ENCODE measurements at places on chromosomes 3 and 15.

GRCh38 chr15:89457086-89457485 lies 39.3 kb downstream of the RHCG start:
- DNase-seq = no peak

DNA sequence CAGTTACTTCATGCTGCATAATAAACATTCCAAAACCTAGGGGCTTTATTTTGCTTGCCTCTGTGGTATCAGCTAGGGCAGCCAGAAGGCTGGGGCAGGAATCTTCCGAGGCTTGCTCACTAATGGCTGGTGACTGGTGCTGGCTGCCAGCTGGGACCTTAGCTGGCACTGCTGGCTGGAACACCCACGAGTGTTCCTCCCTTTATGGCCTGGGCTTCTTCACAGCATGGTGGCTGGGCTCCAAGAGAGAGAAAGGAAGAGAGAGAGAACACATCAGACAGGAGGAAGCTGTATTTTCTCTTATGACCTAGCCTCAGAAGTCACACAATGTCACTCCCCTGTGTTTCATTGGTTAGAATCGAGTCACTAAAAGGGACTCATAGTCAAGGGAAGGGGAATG lies 23.9 kb upstream of the CDCP1 start:
- DNase-seq = no peak

DNA sequence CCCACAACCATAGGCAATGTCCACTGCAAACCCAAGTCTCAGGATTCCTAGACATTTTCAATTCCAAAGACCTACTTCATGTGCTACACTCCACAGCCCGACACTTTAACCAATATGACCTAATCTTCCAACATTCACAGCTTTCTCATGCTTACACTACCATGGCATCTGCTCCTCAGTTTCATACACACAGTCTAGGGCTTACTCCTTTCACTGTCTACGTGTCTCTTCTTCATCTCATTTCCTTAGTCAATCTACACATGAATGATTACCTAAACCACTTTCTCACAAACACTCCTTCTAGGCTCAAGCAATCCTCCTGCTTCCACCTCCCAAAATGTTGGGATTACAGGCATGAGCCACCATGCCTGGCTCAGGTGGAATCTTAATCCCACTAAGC lies 106.3 kb downstream of the STAG1 start:
- DNase-seq = no peak

DNA sequence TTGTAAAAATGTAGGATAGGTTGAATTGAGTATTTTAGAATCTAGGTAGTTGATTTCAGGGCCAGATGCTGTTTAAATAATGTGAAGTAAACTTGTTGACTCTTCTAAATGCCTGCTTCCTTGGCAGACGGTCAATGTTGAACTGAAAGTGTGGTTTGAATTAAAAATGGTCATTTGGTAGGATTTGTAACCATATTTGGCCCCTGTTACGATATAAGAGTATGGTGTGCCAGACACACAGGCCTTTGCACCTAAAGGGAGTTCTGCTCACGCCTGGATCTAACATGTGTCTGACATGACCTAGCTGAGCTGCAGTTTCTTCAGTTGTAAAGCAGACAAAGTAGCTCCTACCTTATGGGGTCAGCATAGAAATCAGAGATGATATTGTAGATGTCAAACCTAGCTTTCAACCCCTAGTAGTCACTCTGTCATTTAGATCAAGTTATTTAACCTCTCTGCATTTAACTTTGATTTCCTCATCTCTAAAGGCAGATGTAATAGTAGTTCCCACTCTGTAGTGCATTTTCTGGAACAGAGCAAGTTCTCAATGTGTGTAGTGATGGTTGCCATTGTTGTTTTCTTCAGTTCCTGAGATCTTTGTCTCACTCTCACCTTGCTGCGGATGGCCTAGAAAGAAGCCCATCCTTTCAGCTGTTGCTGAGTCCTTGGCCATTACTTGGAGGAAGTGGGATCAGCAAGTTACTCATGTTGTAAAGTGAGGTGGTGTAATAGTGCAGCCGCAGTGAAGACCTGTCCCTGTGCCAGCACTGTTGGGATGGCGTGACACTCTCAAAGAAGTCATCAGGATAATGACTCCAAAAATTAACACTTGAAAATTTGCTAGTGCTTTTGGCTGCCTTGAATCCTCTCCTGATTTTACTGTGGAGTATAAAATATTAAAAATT lies 90.2 kb downstream of the GHSR start:
- DNase-seq = no peak

GRCh38 chr3:10259798-10260197 lies 11.5 kb downstream of the TATDN2 start:
- DNase-seq = no peak

GRCh38 chr3:171745577-171746319 lies 64.5 kb downstream of the PLD1 start:
- no peak for DNase-seq

DNA sequence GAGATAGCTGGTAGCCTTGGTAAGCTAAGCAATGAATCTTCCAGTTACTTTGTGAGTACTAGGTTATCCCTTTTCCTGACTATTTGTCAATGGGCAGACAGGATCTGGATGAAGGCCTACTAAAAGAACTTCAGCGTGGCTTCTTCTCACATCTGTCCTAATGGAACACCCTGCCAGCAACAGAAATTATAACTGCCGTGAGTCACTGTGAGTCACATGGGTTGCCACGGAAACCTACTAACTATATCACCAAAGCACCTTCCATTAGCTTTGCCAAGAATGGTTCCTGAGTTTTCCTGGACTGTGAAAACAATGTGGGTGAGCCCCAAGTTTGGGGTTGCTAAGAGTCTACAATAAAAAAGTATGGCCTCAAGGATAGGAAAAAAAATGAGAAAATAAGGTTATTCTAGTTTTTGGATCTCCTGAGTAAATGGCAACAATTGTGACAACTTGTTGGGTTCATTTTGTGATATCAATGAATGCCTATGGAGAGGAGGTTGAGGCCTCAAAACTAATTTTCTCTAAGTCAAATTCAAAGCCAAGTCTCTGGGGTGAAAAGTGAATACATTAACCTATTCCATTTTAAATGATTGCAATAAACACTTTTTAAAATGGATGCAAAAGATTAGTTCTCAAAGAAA lies 195.1 kb upstream of the ICE2 start:
- peak; percentile 42 for DNase-seq

DNA sequence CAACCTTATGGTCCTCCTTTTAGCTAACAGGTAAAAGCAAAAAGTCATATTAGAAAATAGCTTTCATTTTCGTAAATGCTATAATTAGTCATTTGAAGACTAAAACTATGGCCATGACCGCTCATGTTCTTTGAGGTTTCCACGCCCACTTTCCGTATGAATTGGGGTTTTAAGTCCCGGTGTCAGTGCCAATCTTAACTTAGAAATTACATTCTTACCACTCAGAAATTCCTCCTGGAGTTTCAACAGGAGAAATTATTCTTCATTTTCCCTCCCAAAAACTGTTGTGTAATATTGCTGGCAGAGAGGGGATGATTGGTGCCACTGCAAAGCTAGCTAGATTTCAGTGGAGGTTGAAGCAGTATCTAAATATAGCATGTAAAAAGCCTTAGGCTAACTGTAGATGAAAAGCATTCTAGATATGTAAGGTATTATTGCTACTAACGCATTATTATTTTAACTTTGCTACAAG lies 71.0 kb upstream of the MDFIC2 start:
- no peak for DNase-seq

DNA sequence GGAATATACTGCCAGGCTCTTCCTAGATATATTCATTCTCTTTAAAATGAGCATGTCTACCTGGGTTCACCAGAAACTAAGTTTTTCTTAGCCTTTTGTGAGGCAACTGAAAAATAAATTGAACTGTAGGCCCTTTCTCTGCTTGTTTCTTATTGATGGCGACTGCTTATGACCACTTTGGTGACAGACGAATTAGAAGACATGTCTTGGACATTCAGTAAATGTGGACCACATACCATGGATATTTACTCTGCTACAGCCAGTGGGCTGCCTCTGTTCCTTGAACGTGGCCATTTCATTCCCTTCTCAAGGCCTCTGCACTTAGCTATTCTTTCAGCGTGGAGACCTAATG lies 603 bp upstream of the SELENOK start:
- DNase-seq = no peak

DNA sequence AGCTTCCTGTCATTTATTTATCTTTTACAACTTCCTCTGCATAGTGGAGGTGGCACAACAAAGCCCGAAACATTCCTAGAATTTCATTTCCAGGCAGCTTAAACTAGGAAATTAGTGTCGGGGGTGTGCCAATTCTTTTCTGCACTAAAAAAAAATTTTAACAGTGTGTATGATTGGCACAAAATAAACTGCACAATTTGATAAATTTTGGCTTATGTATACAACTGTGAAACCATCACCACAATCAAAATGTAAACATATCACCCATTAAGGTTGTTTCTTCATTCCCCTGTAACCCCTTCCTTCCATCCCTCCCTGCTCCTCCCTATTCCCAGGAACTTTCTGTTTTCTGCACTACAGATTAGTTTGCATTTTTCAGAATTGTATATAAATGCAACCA lies 54.7 kb downstream of the RPL39L start:
- DNase-seq = no peak

GRCh38 chr3:108185536-108185935 lies 36.7 kb downstream of the IFT57 start:
- DNase-seq = no peak

GRCh38 chr3:88301273-88301995 lies 151.7 kb downstream of the C3orf38 start:
- no peak for DNase-seq

- DNase-seq = no peak
Observed at GRCh38 chr15:91302588-91303439, 202.8 kb downstream of the SV2B start.
